Testis (tissue), 5 donors: ENCODE measurements at places on chromosomes 6 and 20. TPM values are rescaled to one million over a fixed set of nuclear protein-coding genes. Genes with fewer than 3 reads are reported as not detected.

Gene OVOL2
- polyA plus RNA-seq = 22.7 TPM

Gene LAMA4
- polyA plus RNA-seq = 37.6 TPM

Gene TRIM40
- polyA plus RNA-seq = 7.5 TPM

Gene UBE2V1
- polyA plus RNA-seq = 121 TPM

Gene TOP1
- 12.1 TPM for polyA plus RNA-seq

DNA sequence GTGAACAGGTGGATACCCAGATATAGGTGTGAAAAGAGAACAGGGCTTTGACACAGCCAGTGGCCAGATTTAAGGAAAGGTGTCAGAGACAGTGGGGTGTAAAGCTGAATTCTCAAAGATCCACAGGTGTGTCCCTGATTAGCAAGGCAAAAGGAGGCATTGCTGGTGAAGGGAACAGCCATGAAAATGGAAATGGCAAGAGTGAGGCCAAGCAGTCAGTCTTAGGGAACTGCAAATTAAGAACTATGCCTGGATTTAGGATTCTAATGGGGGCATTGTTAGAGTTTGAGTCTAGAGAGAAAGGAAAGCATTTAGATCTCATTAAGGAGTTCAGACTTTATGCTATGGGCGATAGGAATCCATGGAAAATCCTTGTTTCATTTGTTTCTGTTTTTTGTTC, 789.2 kb downstream of the MAFB start:
- DNase-seq = no peak

- DNase-seq = no peak
Observed at GRCh38 chr6:1110941-1111349, 201.0 kb upstream of the FOXQ1 start.

DNA sequence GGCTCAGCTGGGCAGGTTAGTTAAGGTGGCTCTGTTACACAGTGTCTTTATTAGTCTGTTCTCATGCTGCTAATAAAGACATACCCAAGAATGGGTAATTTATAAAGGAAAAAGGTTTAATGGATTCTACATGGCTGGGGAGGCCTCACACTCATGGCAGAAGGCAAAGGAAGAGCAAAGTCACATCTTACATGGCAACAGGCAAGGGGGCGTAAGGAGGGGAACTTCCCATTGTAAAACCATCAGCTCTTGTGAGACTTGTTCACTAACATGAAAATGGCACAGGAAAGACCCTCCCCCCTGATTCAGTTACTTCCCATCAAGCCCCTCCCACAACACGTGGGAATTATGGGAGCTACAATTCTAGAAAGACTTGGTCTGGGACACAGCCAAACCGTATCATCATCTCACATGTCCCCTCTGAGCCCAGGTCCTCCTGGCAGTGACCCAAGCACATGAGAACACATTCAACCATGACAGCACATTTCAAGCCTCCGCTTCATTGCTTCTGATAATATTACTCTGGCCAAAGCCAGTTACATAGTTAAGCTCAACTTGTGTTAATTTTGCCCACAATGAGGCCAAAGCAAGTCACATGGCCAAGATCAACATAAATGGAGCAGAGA, 383.9 kb downstream of the PLCB1 start:
- no peak for DNase-seq

DNA sequence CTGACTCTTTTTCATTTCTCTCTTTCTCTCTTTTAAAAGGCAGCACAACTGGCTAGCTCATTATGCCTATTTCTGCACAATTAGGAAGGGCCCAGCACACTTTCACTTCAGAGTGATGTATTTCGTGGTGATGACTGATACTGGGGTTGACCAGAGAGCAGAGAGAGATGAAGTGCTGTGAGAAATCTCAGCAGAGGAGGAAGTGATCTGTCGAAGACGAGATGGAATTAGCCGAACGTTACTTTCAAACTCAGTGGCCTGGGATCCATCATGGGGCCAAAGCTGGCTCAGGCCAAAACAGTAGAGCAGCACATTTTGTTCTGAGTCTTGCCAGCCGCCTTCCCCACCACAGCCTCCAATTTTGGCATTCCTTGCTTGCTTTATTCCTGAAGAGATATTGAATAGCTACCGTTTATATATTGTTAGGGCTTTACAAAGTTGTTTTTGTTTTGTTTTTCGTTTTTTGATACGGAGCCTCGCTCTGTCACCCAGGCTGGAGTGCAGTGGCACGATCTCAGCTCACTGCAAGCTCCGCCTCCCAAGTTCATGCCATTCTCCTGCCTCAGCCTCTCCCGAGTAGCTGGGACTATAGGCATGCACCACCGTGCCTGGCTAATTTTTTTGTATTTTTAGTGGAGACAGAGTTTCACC, 213.2 kb upstream of the ECI2 start:
- DNase-seq = no peak

GRCh38 chr6:21807299-21808044, 213.9 kb downstream of the SOX4 start:
- DNase-seq = no peak

DNA sequence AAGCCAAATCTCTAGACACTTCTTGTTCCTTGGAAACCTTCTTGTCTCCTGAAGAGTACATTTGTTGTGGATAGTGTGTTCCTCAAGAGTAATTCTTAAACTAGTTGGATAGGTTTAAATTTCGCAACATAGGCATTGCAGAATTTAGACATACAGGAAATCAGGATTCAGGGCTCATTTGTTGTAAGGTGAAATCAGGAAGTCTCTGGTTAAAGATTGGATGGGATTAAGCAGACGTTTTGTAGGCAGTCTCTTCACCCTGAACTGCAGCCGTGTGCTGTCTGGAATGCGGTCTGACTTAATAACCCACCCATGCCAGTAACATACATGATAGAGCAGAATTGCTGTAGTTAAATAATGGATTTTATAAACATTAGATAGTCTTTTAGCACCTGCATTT, 21.7 kb downstream of the HIVEP1 start:
- no peak for DNase-seq

- DNase-seq = no peak
Observed at GRCh38 chr20:32289661-32290431, 12.4 kb downstream of the KIF3B start.
